Skeletal muscle tissue (tissue), 5 donors: ENCODE measurements at places on chromosomes 1 and 21. TPM values are rescaled to one million over a fixed set of nuclear protein-coding genes. Genes with fewer than 3 reads are reported as not detected.

Gene CFHR1
- total RNA-seq = 1.6 TPM

Gene LAPTM5
- total RNA-seq = 7.3 TPM

Gene SPATA45
- total RNA-seq = 1.6 TPM

Gene H6PD
- total RNA-seq = 24.5 TPM

Gene PYHIN1
- not detected for total RNA-seq

Gene RORC
- total RNA-seq = 8.9 TPM

Gene CLCA4
- total RNA-seq = not detected

Gene TMCC2
- 15.1 TPM for total RNA-seq

Gene TSACC
- total RNA-seq = 2.1 TPM

Gene LGR6
- 0.52 TPM for total RNA-seq

Gene PYCR2
- 17.7 TPM for total RNA-seq

Gene PTPRF
- total RNA-seq = 10.4 TPM

Gene PCP4L1
- total RNA-seq = 0.52 TPM

Gene ATP6V1G3
- not detected for total RNA-seq

Gene CLEC20A
- not detected for total RNA-seq

Gene C1orf167
- total RNA-seq = 6.8 TPM

Gene OR2W3
- total RNA-seq = 2.1 TPM

Gene WLS
- total RNA-seq = 68.9 TPM

Gene PRKCZ
- 4.2 TPM for total RNA-seq

Gene SLC2A5
- total RNA-seq = 8.9 TPM

Gene HSD11B1
- total RNA-seq = not detected

Gene S100B
- total RNA-seq = 25.6 TPM
